ENCODE measurements at places on chromosomes 1 and 21. TPM values are rescaled to one million over a fixed set of nuclear protein-coding genes. Genes with fewer than 3 reads are reported as not detected.
A peak's percentile ranks its signal among the peaks of the same experiment; 100 is the strongest.

Gene CELA3B
- total RNA-seq = not detected

Gene PGBD5
- total RNA-seq = 1.0 TPM

Gene CDC20
- 2.4 TPM for total RNA-seq

DNA sequence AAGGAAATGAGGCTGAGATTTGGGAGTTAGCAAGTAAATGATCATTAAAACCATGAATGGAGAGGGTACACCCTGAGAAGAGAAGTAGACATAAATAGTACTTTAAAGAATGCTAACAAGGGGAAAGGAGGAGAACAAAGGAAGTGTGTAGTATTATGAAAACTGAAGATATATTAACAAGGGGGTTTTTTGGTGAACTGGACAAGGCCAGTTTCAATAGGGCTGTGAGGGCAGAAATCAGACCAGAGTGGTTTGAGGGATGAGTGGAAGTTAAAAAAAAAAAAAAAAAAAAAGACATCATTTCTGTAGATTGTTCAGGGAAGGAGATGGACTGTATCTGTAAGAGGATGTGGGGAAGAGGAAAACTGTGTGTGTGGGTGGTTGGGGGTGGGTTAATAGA is 137.1 kb downstream of the PLA2G4A start:
- H3K4me3 ChIP-seq = no peak overlapping the region
- no peak overlapping the region for H3K27ac ChIP-seq
- H3K4me1 ChIP-seq = no peaks in the 10 kb centered on the region
- no peak for DNase-seq
- H3K36me3 ChIP-seq = no peaks in the 10 kb centered on the region

GRCh38 chr1:64539781-64540218 is 69.9 kb downstream of the CACHD1 start:
- no peak overlapping the region for H3K4me3 ChIP-seq
- peak overlapping the region; percentile 49 for H3K27ac ChIP-seq
- no peaks in the 10 kb centered on the region for H3K27me3 ChIP-seq
- no peaks in the 10 kb centered on the region for H3K36me3 ChIP-seq
- peak; percentile 28 for DNase-seq
- H3K4me1 ChIP-seq = peaks cover 9% of the 10 kb centered on the region

DNA sequence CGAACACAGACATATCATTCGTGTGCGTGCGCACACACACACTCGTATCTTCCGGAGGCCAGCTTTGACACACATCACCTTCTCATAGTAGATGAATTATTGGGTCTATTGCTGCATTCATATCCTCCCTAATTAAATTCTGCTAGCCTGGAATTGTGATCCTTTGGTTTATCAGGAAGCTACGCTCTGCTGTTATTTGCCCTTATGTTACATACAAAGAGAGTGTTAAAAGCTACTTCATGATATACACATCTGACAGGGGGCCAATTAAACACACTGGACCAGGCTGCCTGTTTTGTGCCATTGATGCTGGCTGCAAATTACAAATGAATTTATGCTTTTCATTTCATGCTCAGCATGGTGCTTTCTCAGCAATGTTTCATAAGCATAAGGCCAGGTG is 252.0 kb downstream of the RHOU start:
- no peaks in the 10 kb centered on the region for H3K36me3 ChIP-seq
- no peaks in the 10 kb centered on the region for H3K27me3 ChIP-seq
- H3K27ac ChIP-seq = no peak overlapping the region

All from gastrocnemius medialis (tissue), 4 donors.